ENCODE measurements at places on chromosomes 5 and 9.

GRCh38 chr5:139283252-139284166, 10.0 kb upstream of the MATR3 start:
- DNase-seq: no peak

GRCh38 chr9:32497921-32498320, 28.1 kb downstream of the RIGI start:
- DNase-seq: no peak

DNA sequence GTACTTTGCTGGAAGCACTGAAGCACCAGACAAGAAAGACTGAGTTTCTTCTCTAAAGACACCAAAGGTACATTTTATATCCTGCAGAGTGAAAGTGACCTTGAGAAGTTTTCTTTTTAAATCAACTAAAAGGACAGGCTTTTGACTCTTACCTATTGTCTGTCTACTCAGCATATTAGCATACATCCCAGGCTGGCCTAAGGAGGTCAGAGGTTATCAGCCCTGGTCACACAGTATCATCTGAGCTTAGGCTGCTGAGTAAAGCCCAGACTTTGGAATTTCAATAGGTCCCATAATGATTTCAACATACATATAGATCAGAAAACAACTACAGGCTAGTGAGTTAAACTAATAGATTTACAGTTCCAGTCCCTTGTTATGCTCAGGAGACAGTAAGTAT, 10.1 kb upstream of the CDH9 start:
- DNase-seq: no peak

DNA sequence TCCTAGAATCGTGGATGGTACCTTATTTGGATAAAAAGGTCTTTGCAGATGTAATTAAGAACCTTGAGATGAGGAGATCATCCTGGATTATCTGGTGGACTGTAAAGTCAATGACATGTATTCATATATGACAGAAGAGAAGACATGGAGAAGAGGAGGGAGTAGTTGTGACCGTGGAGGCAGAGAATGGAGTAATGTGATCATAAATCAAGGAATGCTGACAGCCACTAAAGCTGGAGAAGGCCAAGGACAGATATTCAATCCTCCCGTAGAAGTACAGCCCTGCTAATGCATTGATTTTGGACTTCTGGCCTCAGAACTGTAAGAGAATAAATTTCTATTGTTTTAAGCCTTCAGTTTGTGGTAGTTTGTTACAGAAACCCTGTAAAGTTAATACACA, 18.7 kb upstream of the TMEM161B start:
- no peak for DNase-seq

GRCh38 chr5:139682016-139682975, 34.1 kb downstream of the CXXC5 start:
- DNase-seq: no peak

DNA sequence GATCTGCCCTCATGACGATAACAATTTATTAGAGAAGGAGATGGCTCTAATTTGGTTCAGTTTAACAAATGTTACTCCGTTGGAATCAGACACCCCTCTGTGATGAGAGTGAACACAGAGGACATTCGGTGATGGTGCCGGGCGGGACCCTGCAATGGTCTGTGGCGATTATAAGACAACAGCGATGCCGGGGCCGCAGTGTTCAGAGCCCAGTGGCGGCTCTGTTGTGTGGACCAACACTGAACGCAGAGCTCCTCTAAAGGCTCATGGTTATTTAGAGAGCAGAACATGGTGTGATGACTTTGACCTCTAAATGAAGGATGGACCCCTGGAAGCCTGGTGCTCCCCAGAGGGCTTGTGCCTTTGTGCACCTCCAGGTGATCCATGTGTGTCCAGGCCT, 21.2 kb downstream of the UBE2QL1 start:
- DNase-seq: no peak

DNA sequence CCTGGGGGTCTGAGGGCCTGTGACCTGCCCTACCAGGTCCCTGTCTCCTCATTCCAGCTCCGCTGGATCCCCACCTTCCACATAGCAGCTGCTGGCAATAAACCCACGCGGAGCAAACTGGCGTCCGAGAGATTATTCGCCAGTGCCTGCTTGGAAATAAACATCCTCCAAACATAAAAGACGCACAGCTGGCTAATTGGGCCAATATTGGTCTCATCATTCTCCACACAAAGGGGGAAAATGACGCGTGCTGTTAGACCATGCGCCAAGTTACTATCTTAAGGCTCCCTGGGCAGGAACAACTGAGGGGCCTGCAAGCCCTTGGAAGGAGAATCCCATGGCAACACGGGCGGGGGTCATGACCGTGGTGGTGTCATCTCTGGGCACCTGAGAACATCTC, 73.3 kb upstream of the SARDH start:
- DNase-seq: no peak

DNA sequence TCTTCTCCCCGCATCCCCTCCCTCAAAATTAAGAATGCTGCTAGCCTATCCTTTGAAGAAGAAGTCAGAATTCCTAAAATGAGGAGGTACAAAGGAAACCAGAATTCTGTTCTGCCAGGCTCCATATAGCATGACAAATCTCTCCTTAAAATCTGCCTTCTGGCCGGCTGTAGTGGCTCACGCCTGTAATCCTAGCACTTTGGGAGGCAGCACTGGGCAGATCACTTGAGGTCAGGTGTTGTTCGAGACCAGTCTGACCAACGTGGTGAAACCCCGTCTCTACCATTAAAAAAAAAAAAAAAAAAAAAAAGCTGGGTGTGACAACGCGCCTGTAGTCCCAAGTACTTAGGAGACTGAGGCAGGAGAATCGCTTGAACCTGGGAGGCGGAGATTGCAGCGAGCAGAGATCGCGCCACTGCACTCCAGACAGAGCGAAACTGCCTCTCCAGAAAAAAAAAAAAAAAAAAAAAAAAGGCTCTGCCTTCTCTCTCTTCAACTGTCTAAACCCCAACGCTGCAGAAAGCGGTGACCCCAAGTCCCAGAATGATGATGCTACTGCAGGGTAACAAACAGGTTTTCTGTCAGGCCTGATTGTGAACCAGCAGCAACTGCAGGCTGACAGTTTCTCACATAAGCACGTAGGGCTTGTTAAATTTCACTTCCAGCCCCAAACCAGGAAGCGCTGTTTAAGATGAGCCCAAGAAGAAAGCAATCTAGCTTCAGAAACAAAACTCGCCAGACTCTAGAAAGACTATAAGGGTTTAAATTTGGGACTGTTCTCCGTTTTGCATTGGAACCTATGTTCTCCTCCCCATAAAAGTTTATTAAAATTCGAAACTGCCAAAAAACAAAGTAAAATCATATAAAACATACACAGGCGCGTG, 963 bp upstream of the CAST start:
- DNase-seq: no peak

- DNase-seq: no peak
Measured at GRCh38 chr5:2651116-2651515, 100.4 kb downstream of the IRX2 start.

GRCh38 chr9:32426278-32426939, 42.0 kb downstream of the ACO1 start:
- DNase-seq: no peak

- DNase-seq: no peak
Measured at GRCh38 chr9:116269250-116269649, 115.7 kb downstream of the PAPPA start.

GRCh38 chr5:58498340-58498942, 7.2 kb downstream of the GAPT start:
- DNase-seq: no peak

DNA sequence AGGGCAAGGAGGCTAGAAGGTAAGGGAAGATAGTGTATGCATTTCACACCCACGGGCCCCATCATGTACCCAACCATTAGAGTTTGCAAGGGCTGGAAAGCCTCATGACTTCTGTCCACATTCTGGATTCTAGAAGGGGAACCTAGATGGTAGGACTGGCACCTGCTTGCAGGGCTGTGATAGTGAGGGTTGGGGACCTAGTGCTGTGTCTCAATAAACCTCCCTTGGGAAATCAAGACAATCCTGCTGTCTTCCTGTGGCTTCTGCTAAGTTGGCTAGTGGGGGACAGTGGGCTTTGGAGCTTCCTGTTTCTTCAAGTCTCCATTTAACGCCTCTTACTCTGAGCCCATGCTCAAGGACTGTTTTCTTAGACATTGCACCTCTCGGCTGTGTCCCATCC, 43.6 kb upstream of the SYNPO start:
- DNase-seq: no peak

- DNase-seq: no peak
Measured at GRCh38 chr5:53045263-53045662, 56.1 kb downstream of the ITGA2 start.

DNA sequence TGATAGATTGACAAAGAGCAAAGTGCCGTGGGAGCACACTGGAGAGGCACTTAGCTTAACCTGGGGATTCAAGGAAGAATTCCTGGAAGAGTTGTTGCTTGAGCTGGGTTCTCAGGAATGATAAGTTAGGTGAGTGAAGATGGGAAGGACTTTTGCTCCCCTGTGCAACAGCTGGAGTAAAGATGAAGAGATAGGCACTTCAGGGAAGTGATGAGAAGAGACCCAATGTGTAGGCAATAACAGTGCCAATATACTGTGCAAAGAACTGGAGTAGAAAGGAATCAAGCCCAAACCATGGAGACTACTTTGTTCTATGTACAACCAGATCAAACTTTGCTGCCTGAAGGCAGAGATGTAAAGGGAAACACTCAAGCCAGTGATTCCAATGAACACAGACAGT, 92.2 kb downstream of the ADGRV1 start:
- DNase-seq: no peak

- DNase-seq: no peak
Measured at GRCh38 chr5:135493406-135494180, 41.4 kb upstream of the TIFAB start.

- no peak for DNase-seq
Measured at GRCh38 chr5:172856336-172856735, 22.3 kb downstream of the ERGIC1 start.
